ENCODE measurements at places on chromosomes 6 and 20.

GRCh38 chr20:63695424-63696305, 787 bp upstream of the TNFRSF6B start:
- no peak for DNase-seq

GRCh38 chr6:15260099-15260821, 14.4 kb downstream of the JARID2 start:
- no peak for DNase-seq

DNA sequence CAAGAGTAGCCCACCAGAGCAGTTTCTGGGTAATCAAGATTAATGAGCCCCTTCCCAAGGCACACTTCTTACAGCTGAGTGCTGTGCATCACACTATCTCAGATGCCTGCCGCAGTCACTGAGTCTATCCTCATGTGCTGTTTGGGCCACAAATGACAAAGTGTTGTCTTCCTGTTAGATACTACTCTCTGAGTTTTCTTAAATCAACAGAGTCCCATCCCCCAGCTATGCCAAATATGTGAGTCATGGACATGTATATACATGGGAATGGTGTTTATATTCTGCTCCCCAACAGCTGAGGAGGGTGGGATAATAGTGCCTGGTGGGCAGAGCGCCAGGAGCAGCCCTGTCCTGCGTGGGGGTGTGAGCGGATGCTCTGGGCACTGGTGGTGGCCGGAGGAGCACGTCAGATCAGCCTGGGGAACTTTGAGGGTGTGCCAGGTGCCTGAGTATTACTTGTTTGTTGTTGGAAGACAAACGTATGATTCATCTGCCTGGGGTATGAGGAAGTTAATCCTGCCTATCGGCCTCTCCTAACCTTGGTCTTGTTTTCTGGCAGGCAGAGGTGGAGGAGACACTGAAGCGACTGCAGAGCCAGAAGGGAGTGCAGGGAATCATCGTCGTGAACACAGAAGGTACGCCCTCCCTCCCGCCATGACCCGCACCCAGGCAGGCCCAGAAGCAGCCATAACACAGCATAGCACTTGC, 9.6 kb downstream of the DYNLRB1 start:
- DNase-seq, result peak; percentile 22

DNA sequence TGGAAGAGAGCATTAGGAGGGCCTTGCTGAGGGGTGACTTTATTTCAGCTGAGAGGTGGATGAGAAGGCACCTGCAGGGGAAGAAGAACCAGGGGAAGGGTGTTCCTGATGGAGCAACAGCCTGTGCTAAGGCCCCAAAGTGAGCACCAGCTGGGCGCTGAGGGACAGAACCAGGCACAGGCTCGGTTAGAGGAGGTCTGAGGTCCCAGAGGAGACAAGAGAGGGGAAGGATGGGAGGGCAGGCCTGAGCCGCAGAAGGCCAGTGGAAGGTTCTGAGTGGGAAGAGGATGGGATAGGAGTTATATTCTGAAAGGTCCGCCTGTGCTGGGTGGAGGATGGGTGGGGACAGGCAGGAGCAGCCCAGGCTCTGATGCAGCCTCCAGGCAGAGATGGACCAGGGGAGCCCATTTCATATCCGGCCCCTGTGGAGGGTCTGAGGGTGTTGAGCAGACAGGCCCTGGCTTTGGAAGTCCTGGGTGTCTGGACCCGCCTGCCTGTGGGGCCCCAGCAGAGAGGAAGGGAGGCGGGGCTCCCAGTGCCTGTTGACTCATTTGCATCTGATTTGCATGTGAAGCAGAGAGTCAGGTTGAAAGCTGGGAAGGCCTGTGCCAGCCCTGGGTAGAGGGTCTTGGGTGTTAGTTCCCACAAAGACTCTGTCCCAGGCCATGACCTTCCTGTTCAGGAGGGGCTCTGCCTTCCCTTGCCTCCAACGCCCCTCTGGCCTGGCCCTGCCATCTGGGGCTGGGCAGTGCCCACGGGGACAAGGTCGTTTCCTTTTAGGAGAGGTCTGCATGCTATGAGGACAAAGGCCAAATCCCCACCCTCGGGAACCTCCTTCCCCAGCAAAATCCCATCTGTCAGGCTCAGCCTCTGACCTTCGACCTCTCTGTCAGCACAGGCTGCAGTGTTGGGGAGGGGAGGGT, 10.6 kb upstream of the FAM110A start:
- no peak for DNase-seq

DNA sequence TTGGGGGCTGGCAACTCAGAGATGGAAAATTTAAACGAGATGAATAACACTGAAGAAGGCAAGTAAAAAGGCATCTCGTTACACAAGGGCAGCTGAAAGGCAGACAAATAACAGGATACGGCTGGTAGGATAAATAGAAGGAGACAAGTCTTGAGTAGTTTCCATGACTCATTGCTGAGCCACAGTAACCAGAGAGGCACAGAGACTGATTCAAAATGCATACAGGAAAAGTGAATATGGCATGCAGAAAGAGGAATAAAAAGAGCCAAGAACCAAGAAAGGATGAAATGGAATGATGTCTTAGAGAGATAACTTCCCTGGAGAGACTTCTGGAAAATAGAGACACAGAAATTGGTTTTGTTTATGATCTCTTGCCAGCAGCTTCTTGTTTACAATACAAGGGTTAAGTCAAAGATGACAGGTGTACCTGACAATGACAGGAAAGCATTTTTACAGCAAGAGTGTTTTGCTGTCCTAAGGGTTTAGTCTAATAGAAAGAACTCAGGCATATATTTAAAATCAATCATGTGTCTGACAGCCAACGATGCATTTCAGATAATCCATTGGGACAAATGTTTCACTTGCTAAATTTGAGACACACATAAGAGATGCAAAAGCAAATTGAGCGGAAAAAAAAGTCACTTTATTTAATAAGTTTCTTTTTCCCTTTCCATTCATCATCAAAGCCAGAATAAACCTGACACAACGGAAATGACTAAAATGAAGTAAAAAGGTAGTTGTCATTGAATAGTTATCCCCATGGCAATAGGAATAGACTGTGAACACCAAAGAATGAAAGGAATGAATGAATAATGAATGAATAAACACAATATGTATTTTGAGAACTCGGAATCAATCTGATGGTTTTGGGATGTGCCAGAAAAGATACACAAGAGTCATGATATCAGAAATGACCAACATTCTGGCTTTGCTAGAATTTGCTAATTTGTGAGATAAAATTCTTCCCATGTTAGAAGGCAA, 68.0 kb upstream of the KCNQ5 start:
- DNase-seq, result peak; percentile 79

- no peak for DNase-seq
These were observed 41.9 kb upstream of the HMGA1 start for GRCh38 chr6:34194772-34195171.

DNA sequence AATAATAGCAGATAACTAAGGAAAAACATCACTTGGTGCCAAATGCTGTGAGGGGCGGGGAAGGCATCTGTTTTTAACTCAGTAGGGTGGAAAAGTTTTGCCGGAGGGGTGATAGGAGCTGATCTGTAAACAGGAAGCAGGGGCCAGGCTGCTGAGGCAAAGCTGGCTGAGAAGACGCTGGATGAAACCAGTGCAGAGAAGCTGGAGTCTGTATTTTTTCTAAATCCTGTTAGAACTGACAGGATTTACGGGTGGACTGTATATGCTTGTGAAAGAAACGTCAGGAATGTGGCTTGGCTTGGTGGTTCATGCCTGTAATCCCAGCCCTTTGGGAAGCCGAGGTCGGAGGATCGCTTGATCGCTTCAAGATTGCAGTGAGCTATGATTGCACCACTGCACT, 5.6 kb downstream of the PCMTD2 start:
- DNase-seq, result no peak

GRCh38 chr6:7468382-7469081, 72.9 kb upstream of the DSP start:
- no peak for DNase-seq

DNA sequence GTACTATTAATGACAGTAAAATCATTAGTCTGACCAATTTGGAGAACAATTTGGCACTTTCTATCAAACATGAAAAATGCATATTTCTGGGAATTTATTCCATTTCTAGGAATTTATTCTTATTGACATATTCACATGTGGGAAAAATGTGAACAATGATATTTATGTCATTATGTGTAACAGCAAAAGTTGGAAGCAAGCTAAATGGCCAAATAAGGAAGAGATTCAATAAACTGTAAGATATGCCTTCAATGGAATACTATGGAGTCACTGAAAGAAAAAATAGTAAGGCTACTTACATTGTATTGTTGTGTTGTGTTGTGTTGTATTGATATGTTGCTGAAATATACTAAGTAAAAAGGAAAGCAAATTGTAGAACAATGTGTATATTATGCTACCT, 100.5 kb upstream of the EDN1 start:
- no peak for DNase-seq

DNA sequence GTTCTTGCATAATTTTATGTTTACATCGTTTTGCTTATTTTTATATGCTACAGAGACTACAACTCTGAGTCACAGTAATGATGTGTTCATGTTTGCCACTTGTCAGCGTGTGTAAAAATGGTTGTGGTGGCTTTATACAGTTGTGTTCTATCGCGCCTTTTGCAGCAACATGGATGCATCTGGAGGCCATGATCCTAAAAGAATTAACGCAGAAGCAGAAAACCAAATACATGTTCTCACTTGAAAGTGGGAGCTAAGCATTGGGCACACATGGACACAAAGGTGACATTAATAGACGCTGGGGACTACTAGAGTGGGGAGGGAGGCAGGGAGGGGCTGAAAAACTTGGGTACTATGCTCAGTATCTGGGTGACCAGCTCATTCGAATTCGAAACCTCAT, 996 bp upstream of the SEC23B start:
- DNase-seq, result peak; percentile 90

DNA sequence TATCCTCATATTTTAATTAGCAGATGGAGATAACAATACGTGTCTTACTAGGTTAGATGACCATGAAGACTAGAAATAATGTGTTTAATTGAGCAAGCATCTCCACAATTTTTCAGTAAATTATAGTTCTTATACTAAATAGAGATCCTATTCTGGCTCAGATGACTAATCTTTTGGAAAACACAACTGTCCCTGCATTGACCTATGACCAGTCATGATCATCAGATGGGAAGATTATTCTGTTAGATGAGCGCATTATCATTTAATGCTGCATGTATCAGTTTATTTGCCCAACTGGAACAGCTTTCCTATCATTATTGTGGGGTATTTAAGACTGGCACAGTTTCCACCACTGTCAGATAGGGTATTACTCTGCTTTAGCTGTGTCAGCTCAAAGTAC, 185.5 kb downstream of the MOXD1 start:
- no peak for DNase-seq

- no peak for DNase-seq
These were observed at the start of gene RAMACL for GRCh38 chr6:166586424-166587156. Gene RAMACL, minus strand, starts transcription at chr6:166586678. Its CDS starts 201 bp downstream, at chr6:166586477.

DNA sequence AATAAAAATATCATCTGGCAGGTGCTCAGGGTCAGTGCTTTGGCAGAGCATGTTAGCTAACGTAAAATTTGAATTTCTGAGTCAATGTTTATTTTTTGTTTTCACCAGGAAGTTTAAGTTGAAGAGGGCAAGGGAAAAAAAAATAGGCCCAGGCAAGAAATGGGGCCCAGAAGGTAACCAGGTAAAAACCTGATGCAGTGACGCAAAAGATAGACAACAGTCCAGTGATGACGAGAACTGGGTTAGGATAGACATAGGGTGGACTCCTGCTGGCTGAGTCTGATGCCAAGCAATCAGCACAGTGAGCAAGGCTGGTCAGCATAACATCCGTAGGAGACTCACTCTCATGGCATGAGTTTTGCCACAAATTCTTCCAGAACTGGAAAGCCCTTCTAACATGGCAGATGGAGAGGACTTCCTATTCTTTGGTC, 42.2 kb downstream of the ZHX3 start:
- DNase-seq, result no peak

DNA sequence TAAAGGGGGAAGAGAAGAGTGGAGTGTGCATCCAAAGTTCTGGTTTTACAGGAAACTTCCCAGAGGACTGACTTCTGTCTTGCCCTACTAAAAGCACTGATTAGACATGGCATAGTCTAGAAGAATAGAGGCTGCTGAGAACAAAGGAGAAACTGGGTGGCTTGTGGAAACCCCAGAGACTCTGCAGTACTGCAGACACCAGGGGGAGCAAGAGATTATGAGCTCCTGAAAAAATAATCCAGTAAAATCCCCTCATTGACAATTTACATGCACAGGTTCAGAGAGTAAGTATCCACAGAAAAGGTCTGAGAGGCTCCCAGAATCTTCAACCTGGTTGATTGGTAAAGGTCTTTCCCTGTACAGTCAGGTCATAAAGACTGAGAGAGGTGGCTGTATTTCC, 48.7 kb upstream of the CLVS2 start:
- DNase-seq, result no peak

- DNase-seq, result peak; percentile 87
These were observed 996 bp downstream of the ZBTB2 start for GRCh38 chr6:151390276-151390850.

- DNase-seq, result no peak
These were observed 23.8 kb upstream of the FAM50B start for GRCh38 chr6:3825331-3825831.

DNA sequence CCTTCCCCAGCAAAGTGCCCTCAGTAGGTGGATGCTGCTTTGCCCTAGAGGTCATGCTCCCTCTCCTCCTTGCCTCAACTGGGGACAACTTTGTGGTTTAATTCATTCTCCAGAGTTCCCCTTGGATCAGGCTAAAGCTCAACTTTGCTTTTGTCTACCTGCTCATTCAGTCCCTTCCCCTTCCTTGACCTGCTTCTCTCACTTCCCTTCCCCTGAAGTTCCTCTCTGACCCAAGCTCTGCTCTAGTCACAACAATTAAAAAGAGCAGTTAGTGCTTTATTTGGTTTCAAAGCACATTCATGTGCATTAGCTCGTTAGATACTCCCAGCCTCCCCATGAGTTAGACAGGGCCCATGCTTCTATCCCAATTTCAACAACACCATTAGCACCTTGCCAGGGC, 71.3 kb downstream of the DZANK1 start:
- DNase-seq, result no peak

DNA sequence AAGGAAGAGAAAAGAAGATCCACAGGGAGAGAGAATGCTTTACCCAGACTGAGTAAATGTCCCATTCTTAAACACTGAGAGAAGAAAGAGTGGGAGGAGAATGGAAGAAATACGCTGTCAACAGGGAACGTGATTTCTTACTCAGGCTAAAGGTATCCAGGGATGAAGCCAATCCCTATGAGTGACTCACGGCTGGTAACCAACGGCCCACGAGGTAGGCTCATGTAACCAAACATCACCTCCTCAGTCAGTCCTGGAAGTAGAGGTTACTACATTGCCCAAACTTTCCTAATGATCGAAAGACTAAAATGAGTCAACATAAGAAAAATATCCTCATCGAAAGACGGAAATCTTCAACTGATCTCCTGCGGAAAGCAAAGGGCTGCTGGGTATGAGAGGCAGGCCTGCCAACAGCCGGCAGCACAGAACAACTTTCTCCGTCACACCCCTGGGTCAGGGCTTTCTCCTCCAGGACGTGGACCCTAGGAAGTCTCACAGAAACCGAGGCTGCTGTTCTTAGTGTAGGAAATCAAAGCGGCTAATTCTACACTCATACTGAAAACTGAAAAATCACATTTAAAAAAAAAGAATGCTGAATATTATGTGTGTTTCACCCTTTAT, 292.6 kb downstream of the GMDS start:
- no peak for DNase-seq

GRCh38 chr6:26432627-26433201, 7.6 kb upstream of the BTN3A3 start:
- DNase-seq, result no peak

Measured in NCI-H510A treated with DMSO at 0.1 percent for 48 hours (cell line).